ENCODE measurements at places on chromosomes 1 and 21. TPM values are rescaled to one million over a fixed set of nuclear protein-coding genes. Genes with fewer than 3 reads are reported as not detected.

B4GALT2 gene
- 50.9 TPM for total RNA-seq

DNA sequence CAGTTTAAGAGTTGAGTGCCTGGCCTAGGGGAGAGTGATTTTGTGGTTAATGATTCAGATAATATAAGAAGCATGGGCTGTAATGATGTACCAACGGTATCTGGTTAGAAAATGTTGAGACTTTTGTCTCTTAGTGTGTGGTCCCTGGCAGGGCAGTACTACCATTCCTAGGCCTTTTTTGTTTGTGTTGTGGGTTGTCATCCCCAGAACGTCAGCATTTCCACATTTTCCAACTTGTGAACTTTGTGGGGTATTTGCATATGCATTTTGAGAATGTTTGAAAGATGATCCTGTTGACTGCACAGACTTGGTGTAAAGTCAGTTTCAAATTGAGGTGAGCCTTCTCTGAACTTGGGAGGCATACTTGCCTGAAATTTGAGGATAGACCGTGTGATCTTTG, 11.4 kb downstream of the NEK7 start:
- DNase-seq = no peak

FOXO6 gene
- total RNA-seq = 1.0 TPM

DNA sequence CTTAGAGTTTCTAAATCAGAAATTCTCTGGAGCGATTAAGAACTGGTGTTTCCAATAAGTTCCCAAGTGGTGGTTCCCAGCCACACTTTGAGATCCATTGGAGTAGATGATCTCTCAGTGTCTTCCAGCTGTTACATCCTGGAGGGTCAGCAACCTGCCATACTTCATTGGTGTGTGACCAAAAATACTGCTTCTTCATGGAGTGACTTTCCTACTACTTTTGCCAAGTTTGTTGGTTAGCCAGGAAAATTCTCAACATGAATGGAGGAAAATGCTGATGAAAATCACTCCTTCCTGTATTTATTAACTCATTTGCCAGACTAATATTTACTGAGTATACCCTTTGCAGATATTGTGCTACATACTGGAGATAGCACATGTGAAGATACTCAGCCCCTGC, 186.1 kb downstream of the FGGY start:
- DNase-seq = no peak

BTF3L4 gene
- 70.4 TPM for total RNA-seq

AIM2 gene
- total RNA-seq = not detected

- DNase-seq = no peak
Observed at GRCh38 chr1:97562081-97562480, 358.8 kb downstream of the DPYD start.

Measured in Calu3 (cell line).